ENCODE measurements at places on chromosomes 1 and 21.
A peak's percentile ranks its signal among the peaks of the same experiment; 100 is the strongest.

- no peak for DNase-seq
These were observed 17.2 kb downstream of the TPM3 start for GRCh38 chr1:154174654-154175053.

DNA sequence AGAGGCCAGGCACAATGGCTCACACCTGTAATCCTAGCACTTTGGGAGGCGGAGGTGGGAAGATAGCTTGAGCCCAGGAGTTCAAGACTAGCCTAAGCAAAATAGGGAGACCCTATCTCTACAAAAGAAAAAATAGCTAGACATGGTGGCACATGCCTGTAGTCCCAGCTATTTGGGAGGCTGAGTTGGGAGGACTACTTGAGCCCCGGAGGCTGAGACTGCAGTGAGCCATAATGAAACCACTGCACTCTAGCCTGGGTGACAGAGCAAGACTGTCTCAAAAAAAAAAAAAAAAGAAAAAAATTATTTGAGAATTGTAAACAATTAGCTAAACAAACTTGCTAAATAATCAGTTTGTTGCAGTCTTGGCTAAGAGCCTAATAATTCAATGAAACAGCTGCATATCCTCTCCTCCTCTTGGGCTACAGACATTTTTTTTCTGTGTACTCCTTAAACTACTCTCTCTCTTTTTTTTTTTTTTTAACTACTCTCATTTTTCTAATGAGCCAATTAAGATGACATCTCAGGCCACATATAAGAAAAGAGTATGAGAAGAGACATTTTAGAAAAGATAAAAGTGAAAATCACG lies 10.5 kb upstream of the DNAJB4 start:
- no peak for DNase-seq

DNA sequence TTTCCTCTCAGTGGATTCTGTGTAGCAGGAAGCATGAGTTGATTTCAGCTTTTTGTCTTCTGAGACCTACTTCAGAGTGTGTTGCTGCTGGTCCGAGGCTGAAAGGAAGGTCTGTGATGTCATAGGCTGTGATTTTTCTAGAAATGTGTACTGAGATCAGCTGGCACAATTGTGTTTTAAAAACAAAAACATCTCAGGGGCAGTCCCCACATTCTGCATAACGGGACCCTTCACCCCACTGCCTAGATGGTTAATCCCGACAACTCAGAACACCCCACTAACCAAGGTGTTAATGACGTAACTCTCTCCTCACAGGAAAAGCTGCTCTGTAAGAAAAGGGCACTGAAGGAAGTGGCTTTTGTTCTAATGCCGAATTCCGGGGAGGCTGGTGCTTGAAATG lies 59.8 kb upstream of the PPP2R5A start:
- DNase-seq = no peak

DNA sequence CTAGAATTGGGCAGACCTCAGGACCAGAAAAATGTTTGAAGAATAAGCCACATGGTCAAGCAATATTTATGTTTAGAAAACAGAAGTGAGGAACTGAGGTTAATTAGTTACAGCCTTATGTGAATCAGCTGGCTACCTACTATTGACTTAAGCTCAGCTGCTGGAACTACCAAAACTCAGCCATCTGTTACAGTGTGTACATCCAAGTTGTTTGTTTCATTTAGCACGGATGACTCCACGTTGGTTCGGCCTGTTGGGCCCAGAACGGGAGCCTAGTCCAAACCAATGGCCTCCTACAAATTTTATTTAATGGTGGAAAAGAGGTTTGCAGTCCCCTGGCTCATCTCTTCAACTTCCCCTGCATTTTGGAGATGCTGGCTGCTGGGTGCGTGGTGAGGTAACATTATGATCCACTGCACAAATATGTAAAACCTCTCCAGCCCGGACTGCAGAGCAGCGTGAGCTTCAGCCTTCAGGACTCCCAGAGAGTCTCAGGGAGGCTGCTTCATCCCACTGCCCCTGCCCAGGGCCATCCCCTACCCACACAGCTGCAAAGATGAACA lies 143.4 kb downstream of the ZZZ3 start:
- peak; percentile 60 for DNase-seq

- DNase-seq = no peak
These were observed 8.0 kb upstream of the RLF start for GRCh38 chr1:40153073-40153770.

GRCh38 chr1:98256700-98257099 lies 335.9 kb upstream of the DPYD start:
- DNase-seq = no peak

Data from RWPE2 (cell line).